ENCODE measurements at places on chromosomes 12 and 14.
A peak's percentile ranks its signal among the peaks of the same experiment; 100 is the strongest.

DNA sequence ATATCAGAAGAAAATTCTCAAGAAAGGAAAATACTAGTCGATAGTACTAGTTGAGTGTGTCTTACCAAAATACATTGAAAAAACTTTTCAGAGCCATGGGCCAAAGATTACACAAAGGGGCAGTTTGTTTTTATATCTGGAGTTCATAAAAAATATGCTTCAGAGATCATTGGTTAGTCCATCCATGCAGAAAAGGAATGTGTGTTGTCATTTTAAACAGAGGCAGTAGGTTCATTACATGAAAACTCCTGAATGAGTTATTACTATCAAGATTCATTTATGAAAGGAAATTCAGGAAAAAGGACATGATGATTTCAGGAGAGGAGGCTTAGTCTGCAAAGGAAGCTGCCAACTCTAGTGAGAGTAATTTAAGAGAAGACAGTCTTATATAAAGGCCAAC is 354.8 kb downstream of the AEBP2 start:
- peak; percentile 79 for DNase-seq

DNA sequence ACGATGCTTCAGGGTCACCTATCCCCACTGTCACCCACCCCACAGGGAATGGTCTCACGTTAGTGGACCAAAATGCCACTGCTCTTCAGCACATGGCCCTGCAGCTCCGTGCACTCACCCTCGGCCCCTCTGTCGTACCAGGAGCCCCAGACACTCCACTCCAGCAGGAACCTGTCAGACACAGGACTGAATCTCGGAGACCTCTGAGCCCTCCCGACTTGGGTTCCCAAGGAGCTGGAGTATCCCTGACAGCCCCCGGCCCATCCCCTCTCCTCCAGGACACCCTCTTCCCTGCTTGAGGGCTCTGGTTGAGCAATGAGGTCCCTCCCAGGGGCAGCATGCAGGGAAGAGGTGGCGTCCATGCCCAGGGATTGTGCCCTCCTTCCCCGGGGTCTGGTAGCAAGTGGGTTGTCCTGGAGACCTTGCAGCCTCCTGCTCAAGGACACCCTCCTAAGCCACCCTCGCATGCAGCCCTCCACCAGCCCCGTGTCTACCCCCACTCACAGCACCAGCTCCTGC is 20.4 kb upstream of the LRTM2 start:
- DNase-seq, result no peak

DNA sequence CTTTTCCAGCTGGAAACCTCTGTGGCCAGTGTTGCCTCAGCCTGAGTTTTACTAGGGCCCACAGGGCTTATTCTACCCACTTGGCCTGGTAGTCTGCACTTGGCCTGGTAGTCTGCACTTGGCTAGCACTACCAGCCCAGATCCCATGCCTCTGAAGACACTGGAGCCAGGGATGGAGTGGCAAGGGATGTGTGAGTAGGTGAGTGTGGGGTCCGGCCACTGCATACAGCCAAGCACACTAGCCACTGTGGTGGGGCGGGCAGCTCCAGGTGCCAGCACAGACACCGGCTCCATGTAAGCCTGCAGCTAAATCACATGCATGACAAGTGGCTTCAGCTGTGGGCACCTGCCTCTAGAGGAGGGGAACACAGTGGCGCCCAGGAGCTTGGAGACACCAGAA is 63.4 kb upstream of the NAV3 start:
- no peak for DNase-seq

DNA sequence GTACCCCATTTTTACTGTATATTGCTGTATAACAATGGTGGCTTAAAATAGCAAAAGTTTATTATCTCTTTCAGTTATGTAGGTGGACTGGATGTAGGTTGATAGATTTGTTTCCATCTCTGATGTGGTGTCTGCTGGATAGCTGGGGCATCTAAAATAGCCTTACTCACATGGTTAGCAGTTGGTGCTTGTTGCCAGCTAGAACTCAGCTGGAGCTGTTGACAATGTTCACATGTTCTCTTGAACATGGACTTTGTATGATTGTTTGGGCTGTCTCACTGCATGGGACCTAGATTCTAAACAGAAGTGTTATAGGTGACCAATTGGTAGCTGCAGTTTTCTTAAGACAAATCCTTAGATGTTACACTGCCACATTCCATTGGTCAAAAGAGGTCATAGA is 126.9 kb downstream of the GPHN start:
- DNase-seq, result peak; percentile 29

- DNase-seq, result no peak
Measured at GRCh38 chr12:119202544-119202943, 23.8 kb downstream of the HSPB8 start.

DNA sequence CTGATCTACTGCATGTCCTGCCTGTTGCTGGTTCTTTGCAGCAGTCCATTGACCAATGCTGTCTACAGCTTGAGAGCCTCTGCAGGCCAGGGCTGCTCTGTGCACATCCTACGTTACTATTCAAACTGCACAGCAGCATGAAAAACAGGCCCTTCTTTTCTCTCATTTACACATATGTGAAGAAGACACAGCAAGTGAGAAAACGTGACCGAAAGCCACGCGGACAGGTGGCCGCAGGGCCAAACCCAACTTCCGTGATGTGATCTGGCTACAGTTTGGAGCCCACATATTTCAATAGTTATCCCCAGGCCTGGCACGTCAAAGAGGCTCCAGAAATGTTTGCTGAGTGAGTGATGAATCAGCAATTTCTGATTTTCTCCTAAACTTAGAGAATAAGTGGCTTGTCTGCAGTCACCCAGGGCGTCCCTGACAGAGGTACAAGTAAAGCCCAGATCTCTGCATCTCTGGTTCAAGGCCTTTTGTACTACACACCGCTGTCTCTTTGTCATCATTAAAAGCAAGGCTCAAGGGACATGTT is 17.9 kb upstream of the TCL1B start:
- no peak for DNase-seq

- no peak for DNase-seq
Measured at GRCh38 chr14:92416544-92416943, 93.6 kb downstream of the SLC24A4 start.

GRCh38 chr12:101107032-101107763 is 102.8 kb downstream of the SLC5A8 start:
- no peak for DNase-seq
